Skin of body (tissue), 3 donors: ENCODE measurements at places on chromosomes 5 and 9.

GRCh38 chr9:36742264-36742663 is 169.6 kb downstream of the MELK start:
- no peak for DNase-seq

DNA sequence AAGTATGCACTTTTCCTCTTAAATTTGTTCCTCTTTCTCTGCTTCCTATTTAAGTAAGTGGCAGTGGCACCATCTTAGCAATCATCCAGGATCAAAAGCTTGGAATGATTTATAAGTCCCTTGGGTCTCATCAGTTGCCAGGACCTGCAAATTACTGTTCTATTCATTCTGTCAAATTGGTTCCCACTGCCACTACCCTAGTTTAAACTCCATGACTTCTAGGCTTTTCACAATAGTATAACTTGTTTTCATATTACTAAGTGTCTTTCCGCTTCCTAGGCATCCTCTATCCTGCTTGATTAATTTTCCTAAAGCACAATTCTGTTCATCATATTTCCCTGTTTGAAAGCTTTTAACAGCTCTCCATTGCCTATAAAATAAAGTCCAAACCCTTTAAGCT is 363.9 kb upstream of the MEF2C start:
- DNase-seq: no peak

- DNase-seq: no peak
Observed at GRCh38 chr9:127165116-127165515, 42.7 kb upstream of the ANGPTL2 start.

DNA sequence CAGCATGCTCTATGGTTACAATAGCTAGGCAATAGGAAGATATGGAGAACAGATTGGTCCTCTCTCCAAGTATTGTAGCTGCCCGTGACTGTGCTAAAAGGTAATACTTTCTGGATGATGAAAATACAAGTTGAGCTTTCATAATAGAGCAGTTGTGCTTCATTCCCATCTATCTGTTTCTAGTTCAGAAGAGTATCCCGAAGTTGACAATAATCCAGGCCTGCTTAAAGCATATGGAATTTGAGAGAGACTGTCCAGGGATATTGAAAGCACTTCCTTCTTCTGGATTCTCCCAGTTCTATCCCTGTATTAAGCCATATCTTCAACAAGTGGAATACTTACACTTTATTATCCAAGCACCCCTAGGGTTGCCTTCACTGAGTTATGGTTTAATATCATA is 350.4 kb downstream of the EFNA5 start:
- DNase-seq: peak; percentile 65

GRCh38 chr9:14939378-14939777 is 29.1 kb upstream of the FREM1 start:
- no peak for DNase-seq

GRCh38 chr5:72402959-72403628 is 82.9 kb downstream of the PTCD2 start:
- peak; percentile 41 for DNase-seq

- no peak for DNase-seq
Observed at GRCh38 chr5:143533978-143534760, 130.7 kb upstream of the NR3C1 start.

DNA sequence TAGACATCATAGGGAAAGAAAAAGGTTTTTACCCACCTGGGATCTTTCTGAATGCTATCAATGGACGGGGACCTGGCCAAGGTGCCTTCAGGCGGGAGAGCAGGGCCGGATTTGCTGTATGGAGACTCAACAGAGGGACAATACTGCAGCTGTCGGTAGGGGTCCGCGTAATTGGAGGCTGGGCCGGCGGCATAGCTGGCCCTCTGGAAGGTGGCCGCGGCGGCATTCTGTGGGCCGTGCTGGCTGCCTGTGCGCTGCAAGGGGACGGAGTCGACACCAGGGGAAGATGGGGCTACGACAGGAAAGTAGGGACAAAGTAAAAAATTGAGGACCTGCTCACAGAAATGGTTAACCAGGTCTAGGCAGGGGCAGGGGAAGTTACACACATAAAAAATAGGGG is 557.9 kb downstream of the CTNND2 start:
- DNase-seq: no peak

GRCh38 chr9:109031241-109031640 is 17.9 kb upstream of the CTNNAL1 start:
- DNase-seq: no peak

- DNase-seq: peak; percentile 77
Observed at GRCh38 chr5:115842089-115842935, 577 bp downstream of the AP3S1 start.

GRCh38 chr5:176776916-176777315 is 33.4 kb upstream of the UNC5A start:
- no peak for DNase-seq

DNA sequence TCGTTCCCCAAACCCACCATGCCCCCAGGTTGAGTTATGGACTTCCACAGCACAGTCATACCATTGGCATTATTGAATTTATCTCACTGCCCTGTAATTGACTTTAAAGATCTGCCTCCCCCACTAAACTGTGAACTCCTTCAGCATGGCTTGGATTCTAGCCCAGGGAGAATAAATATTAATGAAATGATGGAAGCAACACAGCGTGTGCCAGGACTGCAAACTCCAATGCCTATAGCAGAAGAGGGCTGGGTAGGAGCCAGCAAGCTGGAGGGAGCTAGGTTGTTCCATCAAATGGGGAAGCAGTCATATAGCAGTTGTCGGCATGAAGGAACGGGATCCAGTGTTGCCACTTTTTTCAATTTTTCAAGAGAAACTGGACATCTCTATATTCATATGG is 69.0 kb upstream of the MSX2 start:
- DNase-seq: no peak

GRCh38 chr5:16897284-16897704 is 38.8 kb downstream of the MYO10 start:
- DNase-seq: no peak

GRCh38 chr9:137055385-137056364 is 1.8 kb upstream of the ENTPD2 start:
- peak; percentile 91 for DNase-seq

DNA sequence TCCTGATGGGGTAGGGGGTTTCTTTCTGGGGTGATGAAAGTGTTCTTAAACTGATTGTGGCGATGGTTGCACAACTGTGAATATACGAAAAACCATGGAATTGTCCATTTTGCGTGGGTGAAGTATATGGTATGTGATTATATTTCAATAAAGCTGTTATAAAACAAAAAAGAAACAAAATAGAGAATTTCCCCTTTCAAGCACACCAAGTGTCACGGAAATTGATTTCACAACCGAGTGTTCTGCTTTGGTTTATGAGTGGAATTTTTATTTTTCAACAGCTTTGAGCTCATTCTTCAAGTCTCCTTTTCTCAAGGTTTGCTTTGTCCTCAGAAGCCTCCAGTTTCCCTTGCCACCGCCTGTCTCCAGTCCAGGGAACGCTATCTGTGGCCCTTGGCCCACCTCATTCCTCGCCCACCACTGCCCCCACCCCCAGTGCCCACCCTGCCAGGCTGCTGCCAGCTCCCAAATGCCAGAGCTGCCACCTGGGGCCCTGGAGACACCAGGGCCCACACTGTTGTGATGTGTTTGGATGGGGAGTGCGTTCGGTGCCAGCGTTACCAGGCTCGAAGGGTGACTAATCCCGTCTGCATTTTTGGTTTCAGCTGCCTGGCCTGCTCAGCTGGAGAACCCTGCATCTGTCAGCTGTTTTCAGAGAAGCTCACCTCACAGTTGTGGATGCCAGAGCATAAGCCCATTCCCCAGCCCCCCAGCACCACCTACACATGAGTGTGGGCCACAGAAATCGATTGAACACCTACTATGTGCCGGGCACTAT is 30.4 kb downstream of the DUSP1 start:
- DNase-seq: no peak

GRCh38 chr9:4096121-4096520 is 203.7 kb downstream of the GLIS3 start:
- DNase-seq: no peak

GRCh38 chr5:102106599-102106998 is 189.5 kb downstream of the SLCO4C1 start:
- no peak for DNase-seq

- DNase-seq: no peak
Observed at GRCh38 chr5:169430671-169431070, 129.7 kb upstream of the SLIT3 start.

GRCh38 chr9:122109035-122109813 is 16.1 kb upstream of the TTLL11 start:
- DNase-seq: no peak

- DNase-seq: no peak
Observed at GRCh38 chr5:72991394-72991793, 35.6 kb downstream of the FCHO2 start.

DNA sequence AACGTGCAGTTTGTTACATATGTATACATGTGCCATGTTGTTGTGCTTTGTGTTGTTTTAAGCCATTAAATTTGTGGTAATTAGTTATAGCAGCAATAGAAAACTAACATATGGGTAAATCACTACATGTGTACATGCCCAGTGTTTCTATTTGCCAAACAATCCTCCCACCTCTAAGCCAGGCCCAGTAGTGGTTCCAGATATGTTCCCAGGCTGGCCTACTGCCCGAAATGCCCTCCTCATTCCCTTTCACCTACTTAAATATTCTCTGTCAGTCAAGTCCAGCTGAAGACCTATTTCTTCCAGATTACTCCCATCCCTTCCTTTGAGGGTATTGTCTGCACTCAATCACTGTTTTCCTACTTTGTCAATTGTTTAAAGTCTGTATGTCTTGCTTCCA is 24.1 kb upstream of the AGGF1 start:
- no peak for DNase-seq

DNA sequence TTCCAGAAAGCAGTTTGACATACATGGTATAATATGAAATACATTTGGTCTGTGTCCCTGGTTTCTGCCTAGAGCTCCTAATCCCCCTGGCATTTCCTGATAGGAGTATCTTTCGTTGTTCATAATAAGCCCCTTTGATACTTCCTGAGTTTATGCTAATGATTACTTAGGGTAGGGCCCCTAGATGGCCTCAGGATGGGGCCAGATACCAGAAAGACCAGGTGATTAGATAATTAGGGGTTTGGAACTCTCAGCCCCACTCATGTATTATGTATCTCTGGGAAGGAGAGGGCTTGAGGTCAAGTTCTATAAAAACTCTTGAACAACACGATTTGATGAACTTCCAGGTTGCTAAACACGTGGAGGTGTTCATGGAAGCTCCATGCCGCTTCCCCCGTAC is 163.3 kb upstream of the ZNF608 start:
- DNase-seq: no peak

DNA sequence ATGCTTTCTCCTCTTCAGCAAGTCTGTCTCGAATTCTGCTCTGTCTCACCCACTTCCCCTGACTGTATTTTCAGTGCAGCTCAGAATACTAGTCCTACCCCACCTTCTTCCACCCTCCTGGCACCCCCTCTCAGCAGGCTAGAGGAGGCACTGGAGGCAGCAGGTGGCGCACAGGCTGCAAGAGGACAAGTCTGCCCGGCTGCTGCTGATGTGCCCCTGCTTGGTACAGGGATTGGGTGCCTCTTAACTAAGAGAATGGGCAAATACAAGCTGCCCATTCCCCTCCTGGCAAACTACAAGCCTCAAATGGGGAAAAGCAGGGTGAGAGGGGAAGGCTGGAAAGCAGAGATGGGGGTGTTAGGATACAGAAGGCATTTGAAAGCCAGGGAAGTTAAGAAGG is 5.1 kb downstream of the TLN1 start:
- DNase-seq: no peak

DNA sequence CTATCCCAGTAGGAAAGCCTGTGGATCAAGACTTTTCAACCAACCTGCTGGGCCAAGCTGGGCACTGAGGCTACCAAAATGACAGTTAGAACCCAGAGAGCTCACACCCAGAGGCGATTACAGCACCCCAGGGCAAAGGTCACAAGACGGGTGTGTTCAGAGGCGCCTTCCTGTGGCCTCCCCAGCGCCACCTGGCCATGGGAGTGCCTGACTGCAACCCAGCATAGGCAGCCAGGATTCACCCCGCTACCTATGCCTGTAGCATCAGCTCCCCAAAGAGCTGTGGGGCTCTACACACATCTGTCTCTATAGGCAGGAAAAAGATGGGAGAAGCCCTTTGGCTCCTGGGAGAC is 33.5 kb downstream of the PDGFRB start:
- DNase-seq: no peak

DNA sequence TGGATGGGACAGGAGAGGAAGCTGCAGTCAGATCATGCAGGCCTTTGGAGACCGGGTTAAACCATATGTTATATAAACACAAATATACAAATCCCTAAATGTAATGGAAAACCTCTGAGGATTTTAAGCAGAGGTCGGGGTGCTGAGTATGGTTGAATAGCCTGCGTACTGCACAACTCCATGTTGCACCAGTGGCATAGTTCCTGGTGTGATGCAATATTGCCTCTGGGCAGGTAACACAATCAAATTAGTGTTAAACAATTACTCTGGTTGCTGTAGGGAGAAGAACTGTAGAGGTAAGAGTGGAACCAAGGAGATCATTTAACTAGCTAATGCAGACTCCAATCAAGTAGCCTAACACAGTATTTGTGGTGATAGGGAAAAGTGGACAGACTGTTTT is 21.3 kb upstream of the RNF145 start:
- no peak for DNase-seq

- DNase-seq: no peak
Observed at GRCh38 chr9:89543111-89543510, 45.2 kb upstream of the SEMA4D start.

- DNase-seq: no peak
Observed at GRCh38 chr9:130402243-130402642, 42.5 kb upstream of the ASS1 start.

DNA sequence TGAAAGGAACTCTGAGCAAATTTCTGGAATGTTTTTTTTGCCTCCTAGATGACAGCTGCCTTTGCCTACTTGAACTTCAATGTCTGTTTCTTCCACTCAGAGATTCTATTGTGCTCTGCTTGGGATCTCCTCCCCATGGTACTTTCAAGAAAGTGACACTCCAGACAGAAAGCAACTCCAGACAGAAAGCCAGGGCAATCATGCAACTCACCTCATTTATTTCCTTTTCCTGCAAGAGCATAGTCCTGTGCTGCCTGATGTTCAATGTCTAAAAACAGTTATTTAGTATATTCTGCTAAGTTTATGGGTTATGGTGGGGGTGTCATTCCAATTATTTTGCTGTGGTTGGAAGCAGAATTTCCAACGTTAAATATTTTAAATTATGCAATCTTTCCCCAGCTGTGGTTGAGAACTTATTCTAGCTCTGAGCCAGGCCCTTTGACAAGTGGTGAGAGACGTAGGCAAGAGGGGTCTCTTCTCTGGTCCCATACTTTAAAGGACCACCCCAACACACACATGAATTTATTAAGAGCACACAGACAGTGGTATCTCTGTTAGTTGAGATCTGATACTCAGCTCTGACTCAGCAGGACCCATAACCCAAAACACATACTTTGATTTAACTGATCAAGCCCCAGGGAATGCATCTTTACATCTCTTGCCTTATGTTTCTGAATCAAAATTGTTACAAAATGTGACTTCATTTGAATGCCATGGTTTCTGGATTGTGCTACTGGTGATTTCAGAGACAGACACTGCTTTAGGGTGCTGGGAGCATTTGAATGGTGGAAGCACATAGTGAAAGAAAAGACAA is 39.5 kb upstream of the MAMDC2 start:
- DNase-seq: no peak

GRCh38 chr5:103211576-103212561 is 46.7 kb upstream of the MACIR start:
- no peak for DNase-seq
